ENCODE measurements at places on chromosomes 13 and 19. TPM values are rescaled to one million over a fixed set of nuclear protein-coding genes. Genes with fewer than 3 reads are reported as not detected.

GRCh38 chr19:45419396-45419795, 4.3 kb downstream of the ERCC1 start:
- DNase-seq: no peak

- DNase-seq: no peak
These were observed 88.4 kb upstream of the PCDH8 start for GRCh38 chr13:52936806-52937205.

- no peak for DNase-seq
These were observed 8.1 kb upstream of the CCNP start for GRCh38 chr19:40234429-40235237.

- no peak for DNase-seq
These were observed 64.3 kb downstream of the RASL11A start for GRCh38 chr13:27334774-27335435.

DNA sequence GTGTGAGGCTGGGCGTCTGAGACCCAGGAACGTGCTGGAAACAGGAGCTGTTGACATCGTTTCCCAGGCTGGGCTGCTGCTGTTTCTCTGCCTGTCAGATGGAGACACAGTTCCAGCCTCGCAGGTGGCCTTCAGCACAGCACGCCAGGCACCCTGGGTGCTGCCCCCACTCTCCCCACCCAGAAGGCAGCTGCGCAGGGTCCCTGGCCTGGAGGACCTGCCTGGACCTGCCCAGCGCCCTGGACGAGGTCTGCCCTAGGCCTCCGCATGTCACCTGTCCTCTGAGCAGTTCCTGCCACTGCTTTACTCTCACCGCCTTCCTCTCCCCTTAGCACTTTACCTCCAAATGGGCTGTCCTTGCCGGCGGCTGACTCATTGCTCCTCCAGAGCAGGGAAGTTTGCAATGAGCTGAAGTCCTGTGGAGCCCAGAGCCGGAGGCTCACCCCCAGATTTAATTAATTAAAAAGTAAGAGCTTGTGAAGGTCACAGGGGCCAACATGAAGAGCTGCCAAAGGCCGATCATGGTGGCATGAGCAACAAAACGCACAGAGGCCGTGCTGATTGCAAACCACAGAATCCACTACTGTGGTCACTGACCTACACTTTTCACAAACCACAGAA, 32.2 kb downstream of the C13orf46 start:
- no peak for DNase-seq

The PCDH8 gene
- total RNA-seq: not detected

The KLK10 gene
- not detected for total RNA-seq

- no peak for DNase-seq
These were observed 9.0 kb upstream of the UFM1 start for GRCh38 chr13:38340624-38341023.

GRCh38 chr13:44974056-44974793, 15.0 kb downstream of the NUFIP1 start:
- no peak for DNase-seq

DNA sequence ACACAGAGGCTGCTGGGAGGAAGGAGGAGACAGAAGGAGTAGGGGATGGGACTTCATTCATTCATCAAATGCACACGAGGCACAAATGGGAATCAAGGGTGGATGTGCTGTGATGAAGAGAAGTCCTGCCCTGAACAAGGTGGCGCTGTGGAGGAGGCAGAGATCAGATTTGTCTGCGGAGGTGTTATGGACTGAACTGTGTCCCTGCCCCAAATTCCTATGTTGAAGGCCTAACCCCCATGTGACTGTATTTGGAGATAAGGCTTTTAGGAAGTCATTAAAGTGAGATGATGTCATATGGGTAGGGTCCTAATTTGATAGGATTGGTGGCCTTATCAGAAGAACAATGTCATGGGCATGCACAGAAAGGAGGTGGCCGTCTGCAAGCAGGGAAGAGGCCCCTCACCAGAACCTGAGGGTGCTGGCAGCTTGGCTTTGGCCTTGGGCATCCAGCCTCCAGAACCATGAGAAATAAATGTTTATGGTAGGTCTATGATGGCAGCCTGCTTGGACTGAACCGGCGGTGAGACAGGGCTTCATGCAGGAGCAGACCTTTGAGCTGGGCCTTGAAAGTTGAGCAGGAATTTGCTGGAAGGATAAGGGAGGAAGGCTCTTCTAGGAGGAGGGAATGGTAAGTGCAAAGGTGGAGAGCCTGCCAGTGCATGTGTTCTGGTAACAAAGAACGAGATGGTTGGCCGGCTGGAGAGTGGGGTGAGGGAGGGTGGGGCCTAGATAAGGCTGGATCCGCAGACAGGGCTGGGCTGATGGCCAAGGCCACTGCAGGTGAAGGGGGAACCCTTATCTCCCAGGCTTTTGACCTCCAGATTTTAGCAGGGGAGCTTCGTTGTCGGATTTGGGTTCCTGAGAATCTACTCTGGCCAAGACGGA, 2.7 kb upstream of the CEBPA start:
- DNase-seq: no peak

The FBL gene
- total RNA-seq: 453 TPM

The SKA3 gene
- 39.6 TPM for total RNA-seq

DNA sequence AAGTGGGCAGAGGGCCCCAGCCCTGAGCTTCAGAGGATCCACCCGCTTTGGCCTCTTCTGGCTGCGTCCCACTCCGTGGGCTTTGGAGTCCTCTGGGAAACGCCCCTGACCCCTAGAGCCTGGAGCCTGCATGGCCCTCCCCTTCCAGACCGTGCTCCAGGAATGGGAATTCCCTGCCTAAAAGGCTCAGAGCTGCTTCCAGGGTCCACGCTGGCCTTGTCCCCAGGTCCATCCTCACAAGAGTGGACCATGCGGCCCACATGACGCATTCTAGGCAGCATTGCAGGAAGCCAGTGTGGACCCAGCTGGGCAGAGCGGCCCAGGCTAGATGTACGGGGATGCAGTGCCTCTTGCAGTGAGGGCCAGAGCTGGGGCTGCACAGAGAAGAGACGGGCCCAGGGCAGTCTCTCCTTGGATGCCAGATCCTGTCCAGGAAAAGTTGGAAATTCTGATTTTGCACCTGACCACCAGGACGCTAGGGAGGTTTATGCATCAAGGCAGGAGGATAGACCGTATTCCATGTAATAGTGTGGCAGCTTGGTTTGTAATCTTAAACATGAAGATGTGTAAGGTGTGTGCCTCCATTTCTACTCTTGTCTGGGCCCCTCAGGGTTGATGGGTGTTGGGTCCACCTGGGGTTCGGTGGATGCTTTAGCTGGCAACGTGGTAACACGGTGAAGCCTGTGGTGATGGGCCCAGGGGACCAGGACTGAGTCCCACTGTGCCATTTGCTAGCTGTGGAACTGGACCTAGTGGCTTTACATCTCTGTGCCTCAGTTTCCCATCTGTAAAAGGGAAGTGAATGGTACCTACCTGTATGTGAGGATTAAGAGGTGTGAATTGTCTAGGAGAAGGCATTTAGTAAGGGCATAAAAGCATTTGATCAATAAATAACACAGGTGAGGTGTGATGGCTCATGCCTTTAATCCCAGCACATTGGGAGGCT, 14.8 kb upstream of the FXYD3 start:
- DNase-seq: no peak

The CXCL17 gene
- not detected for total RNA-seq

The IL11 gene
- total RNA-seq: 0.50 TPM

The RGCC gene
- total RNA-seq: 25.5 TPM

The SIPA1L3 gene
- 16.6 TPM for total RNA-seq

- no peak for DNase-seq
These were observed 431.4 kb downstream of the FGF9 start for GRCh38 chr13:22102271-22102670.

- no peak for DNase-seq
These were observed 7.3 kb upstream of the MEDAG start for GRCh38 chr13:30898678-30899241.

- no peak for DNase-seq
These were observed 12.8 kb downstream of the BLOC1S3 start for GRCh38 chr19:45191375-45191774.

GRCh38 chr13:85333506-85334020, 465.7 kb downstream of the SLITRK6 start:
- no peak for DNase-seq

DNA sequence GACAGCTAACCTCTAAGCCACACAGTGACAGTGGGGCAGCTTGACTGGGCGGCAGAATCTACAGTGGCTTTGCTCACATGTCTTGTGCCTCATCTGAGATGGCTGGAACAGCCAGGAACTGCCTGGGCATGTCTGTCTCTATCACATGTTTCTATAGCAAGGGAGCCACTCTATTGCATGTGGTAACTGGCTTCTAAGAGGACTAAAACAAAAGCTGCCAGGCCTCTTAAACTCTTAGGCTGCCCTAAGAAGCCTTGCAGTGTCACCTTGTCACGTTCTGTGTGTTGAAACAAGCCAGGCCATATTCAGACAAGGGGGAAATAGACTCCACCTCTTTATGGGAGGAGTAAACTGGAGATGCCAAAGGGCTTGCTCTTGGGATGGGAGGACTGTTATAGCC, 122.9 kb upstream of the MAB21L1 start:
- no peak for DNase-seq

DNA sequence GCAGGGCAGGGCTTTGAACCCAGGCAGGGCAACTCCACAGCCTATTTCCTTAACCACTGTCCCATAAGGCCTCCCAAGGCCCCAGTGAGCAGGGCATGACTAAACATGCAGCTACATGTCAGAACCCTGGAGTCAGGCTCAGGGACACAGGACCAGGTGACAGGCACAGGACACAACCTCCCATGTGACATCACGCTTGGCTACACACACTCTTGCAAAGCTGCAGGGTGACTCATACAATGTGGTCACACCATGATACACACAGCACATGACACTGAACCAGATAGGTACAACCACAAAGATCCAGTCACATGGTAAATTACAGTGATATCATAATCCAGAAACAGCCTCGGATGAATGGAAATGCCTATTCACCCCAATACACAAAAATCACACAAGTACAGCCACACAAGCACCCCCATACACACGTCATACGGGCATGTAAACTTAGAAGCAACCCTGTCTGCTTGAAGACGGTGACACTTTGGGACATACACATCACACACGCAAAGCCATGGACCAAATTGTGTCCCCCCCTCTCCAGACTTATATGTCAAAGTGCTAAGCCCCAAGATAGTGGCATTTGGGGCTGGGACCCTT, 14.5 kb downstream of the KLK4 start:
- peak; percentile 55 for DNase-seq

The PROZ gene
- not detected for total RNA-seq

GRCh38 chr19:47769534-47769933, 9.0 kb upstream of the SELENOW start:
- DNase-seq: no peak

- no peak for DNase-seq
These were observed 26.0 kb downstream of the MED4 start for GRCh38 chr13:48068952-48069351.

- DNase-seq: no peak
These were observed 157.4 kb downstream of the EFNB2 start for GRCh38 chr13:106377931-106378662.

The CCDC169 gene
- total RNA-seq: not detected

The CYP2A6 gene
- total RNA-seq: not detected

- no peak for DNase-seq
These were observed 515.3 kb upstream of the SGCG start for GRCh38 chr13:22665506-22665905.

DNA sequence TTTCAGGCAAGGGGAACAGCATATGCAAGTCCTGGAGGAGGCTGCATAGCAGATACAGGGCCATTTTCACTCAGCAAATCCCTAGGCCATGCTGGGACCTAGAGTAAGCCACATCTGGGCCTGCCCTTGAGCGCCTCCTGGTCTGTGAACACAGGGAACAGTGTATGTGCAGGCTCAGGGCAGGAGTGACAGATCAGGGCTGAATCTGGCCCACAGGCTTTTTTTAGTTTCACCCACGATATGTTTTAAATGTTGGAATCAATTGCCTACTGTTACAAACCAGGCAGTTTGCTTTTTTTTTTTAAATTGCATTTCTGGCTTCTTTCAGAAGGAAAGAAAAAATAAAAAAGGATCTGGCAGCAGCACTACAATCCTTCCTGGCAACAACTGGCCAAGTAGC, 1.5 kb upstream of the TMEM145 start:
- no peak for DNase-seq

The KIR2DL1 gene
- 0.47 TPM for total RNA-seq

DNA sequence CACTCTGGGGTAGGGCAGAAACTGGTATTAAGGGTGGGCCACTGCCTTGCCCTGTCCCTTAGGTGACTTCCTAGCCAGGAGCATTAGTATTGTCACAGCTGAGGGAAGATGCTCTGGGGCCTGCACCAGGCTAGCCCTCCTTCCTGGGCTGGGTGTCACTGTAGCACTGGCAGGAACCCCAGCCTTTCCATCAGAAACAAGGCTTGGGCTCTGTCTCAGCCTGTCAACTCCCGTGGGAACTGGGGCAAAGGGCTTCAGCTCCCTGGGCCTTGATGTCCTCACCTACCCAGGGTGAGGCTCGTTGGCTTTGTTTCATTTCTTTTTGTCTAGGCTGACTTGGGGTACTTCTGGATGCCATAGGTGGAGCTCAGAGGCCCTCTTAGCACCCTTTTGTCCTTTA, 18.0 kb downstream of the PAF1 start:
- no peak for DNase-seq

GRCh38 chr13:80555796-80556678, 215.1 kb upstream of the SPRY2 start:
- DNase-seq: no peak

DNA sequence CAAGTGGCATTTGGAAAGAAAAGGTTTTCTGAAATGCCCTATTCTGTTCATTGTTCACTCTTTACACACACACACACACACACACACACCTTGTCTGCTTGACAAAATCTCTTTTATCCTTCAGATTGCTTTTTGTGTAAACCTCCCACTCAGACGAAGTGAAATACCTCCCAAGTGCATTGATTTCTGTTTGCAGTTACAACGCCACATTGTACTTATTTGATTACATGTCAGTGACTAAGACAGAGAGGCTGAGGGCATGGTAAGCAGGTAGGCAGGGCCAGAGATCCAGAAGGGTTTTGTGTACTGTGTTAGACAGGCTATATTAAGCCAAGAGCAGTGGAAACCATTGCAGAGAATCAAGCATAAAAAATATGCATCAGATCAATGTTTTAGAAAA, 561.8 kb downstream of the GPC6 start:
- DNase-seq: no peak

- peak; percentile 87 for DNase-seq
These were observed 475.8 kb downstream of the FOXO1 start for GRCh38 chr13:40190641-40191100.

- no peak for DNase-seq
These were observed 49.8 kb downstream of the BICRA start for GRCh38 chr19:47658431-47659348.

The KLK14 gene
- 0.61 TPM for total RNA-seq

The ZNF433 gene
- total RNA-seq: 0.82 TPM

DNA sequence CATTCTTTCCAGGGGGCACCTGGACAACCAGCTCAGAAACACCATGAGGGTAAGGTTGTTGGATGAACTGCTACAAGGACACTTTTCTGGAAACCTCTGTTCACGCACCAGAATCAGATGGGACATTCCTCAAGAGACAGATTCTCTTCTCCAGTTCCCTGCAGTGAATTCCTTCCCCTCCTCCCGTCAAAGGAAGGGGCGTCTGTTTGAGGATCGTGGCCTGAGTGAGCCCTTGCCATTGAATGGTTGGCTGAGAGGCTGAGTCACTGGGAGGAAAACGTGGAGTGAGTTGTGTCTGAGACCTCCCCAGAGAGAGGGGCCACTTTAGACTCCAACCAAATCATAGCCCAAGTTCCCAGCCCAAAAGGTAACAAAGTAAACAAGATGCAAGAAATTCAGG, 79.4 kb upstream of the ZNF507 start:
- DNase-seq: no peak

Data from activated CD8-positive, alpha-beta memory T cell treated with anti-CD3 and anti-CD28 coated beads, Interleukin-2, amount 10 ng/mL, durations not matched to agents 7 days and 5 days (primary cell).